ENCODE measurements at places on chromosomes 12 and 14. TPM values are rescaled to one million over a fixed set of nuclear protein-coding genes. Genes with fewer than 3 reads are reported as not detected.

Gene CD163L1
- 3.2 TPM for polyA plus RNA-seq

Gene KRT78
- not detected for polyA plus RNA-seq

Gene EMP1
- 21.2 TPM for polyA plus RNA-seq

Gene OR6C2
- not detected for polyA plus RNA-seq

Gene PTGER2
- polyA plus RNA-seq, result 1.2 TPM

Gene KRT74
- not detected for polyA plus RNA-seq

Gene MANSC4
- polyA plus RNA-seq, result not detected

Gene BBOF1
- 13.4 TPM for polyA plus RNA-seq

Gene WNT1
- not detected for polyA plus RNA-seq

Gene NDRG2
- polyA plus RNA-seq, result 399 TPM
